ENCODE measurements at places on chromosomes 5 and 9.

DNA sequence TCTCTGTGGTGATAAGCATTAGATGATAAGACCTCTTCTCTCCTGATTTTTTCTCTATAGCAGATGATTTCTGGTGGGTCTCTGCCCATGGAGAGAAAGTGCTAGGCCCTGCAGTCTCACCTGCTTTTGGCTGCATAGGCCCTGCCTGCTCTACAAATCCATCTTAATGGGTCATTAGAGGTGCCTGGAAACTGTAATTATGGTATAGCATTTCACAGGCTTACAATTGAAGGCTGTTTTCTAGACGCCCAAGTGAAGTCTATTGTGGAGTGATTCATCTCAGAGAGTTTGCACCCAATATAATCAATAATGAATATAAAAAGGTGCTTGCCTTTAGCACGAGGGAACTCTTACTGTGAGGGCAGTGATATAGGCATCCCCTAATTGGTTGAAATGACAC lies 33.8 kb downstream of the NEUROG1 start:
- DNase-seq, result no peak

GRCh38 chr9:20353524-20353923 lies 268.8 kb downstream of the MLLT3 start:
- no peak for DNase-seq

GRCh38 chr5:148290271-148291195 lies 21.7 kb upstream of the SPINK7 start:
- no peak for DNase-seq

GRCh38 chr5:158843305-158843704 lies 256.4 kb downstream of the EBF1 start:
- no peak for DNase-seq

Data from fibroblast of the conjunctiva (primary cell).